ENCODE measurements at places on chromosomes 6 and 20.

- DNase-seq, result peak; percentile 71
Measured at GRCh38 chr6:108835218-108835850, 12.9 kb upstream of the ARMC2 start.

- no peak for DNase-seq
Measured at GRCh38 chr6:68778356-68779020, 143.4 kb downstream of the ADGRB3 start.

- no peak for DNase-seq
Measured at GRCh38 chr20:20333866-20334265, 34.0 kb upstream of the INSM1 start.

DNA sequence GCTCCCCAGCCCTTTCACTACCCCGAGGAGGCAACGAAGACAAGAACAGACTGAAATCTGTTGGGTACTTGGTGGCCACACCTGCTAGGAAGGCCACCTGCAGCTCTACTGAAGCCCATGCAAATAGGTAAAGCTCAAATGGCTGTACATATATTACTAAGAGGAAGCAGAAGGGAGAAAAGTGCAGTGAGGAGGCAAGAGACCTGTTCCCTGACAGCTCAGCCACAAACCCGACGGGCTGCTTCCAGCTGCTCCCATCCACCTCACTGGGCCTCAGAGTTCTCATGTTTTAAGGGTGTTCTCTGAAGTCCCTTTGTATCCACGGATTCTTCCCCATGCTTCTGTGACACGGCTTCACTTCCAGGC is 24.6 kb downstream of the TRAM2 start:
- DNase-seq, result no peak

GRCh38 chr20:52166150-52166549 is 25.4 kb downstream of the ZFP64 start:
- DNase-seq, result no peak

DNA sequence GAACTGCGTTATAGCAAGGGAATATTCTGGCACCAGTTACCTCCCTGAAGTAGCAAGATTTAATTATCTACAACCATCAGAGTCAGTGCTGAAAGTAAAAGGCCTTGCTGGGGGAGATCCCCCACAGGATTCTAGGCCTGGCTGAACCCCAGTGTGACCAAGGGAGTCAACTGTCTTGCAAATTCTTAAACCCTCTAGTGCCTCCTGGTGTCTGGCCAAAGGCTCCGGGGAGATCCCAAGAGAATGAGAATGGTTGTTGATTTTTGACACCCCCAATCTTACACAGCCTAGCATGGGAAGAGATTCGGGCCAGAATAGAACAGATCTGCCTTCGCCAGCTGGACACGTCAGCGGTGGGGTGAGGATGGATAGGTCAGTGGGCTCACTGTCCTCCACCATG is 179.4 kb downstream of the ERMARD start:
- DNase-seq, result no peak

DNA sequence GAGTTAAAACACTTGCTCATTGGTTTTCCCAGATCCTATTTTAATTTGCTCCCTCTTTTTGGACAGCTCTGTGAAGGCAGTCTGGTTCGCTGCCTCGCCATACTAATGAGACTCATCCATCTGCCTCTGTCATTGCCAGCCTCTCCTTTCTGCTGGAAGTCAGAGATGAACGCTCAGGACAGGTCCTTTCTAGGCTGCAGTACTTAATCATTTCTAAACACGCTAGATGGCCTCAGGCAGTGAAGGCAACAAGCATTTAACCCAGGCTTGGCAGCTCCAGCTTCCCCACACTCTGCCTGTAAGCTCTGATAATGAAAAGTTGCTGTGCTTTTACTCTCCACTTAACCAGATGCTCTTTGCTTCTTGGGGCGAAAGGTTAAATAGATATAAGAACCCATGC is 286.7 kb upstream of the POU3F2 start:
- no peak for DNase-seq

GRCh38 chr6:107399935-107400334 is 59.4 kb downstream of the PDSS2 start:
- DNase-seq, result no peak

- DNase-seq, result no peak
Measured at GRCh38 chr6:11142296-11143027, 30.9 kb upstream of the ERVFRD-1 start.

DNA sequence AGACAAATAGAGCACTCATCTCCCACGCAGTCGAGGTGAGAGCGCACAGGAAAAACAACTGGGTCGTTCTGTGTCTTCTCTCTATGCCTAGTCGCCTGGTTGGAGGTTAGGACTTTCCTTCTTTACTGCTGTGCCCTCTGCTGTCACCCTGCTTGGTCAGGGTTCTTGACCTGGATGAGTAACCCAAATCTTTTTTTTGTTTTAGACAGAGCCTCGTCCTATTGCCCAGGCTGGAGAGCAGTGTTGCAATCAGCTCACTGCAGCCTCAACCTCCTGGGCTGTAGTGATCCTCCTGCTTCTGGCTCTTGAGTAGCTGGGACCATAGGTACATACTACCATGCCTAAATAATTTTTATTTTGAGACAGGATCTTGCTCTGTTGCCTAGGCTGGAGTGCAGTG is 24.5 kb downstream of the PRPF6 start:
- no peak for DNase-seq

DNA sequence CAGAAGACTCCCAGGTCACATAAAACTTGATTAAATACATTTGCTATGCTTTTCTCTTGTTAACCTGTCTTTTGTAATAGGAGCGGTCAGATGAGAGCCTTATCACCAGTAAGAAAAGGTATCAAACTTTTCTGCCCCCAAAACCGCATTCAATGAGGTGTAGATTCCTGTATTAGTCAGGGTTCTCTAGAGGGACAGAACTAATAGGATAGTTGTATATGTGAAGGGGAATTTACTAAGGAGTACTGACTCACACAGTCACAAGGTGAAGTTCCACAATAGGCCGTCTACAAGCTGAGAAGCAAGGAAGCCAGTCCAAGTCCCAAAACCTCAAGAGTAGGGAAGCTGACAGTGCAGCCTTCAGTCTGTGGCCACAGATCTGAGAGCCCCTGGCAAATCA is 32.7 kb downstream of the PTPRK start:
- DNase-seq, result no peak

- no peak for DNase-seq
Measured at GRCh38 chr20:53042521-53042920, 70.4 kb downstream of the TSHZ2 start.

- no peak for DNase-seq
Measured at GRCh38 chr20:11791835-11792567, 125.7 kb upstream of the BTBD3 start.

DNA sequence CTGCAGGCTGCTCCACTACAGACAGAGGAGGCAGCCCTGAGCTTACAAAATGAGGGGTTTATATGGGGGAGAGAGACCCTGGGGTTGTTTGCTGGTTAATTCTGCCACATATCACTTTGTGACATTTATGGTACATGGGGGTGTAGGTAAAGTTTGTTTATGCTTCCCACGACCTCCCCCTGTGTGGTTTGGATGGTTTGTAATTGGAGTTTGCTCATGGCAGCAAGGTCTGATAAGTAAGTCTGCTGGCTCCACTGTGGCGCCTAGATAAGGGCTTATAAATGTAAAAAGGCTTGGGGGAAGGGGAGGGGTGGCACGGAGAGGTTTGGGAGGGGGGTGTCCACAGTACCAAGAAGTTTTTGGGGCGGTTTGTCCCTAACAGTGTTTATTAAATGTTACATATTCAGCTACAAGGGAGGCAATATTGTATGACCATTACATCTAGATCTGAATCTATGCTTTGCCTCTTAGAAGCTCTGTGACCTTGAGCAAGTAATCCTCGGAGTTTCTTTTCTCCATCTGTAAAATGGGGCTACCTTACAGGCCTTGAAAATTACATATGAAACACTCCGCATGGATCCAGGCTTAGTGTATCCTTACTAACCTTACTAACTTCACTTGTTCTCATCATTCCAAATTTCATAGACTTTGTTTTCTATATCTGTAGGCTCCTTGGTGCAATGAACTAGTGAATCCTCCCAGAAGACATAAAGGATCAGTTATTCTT is 204.8 kb upstream of the NOX3 start:
- DNase-seq, result no peak

DNA sequence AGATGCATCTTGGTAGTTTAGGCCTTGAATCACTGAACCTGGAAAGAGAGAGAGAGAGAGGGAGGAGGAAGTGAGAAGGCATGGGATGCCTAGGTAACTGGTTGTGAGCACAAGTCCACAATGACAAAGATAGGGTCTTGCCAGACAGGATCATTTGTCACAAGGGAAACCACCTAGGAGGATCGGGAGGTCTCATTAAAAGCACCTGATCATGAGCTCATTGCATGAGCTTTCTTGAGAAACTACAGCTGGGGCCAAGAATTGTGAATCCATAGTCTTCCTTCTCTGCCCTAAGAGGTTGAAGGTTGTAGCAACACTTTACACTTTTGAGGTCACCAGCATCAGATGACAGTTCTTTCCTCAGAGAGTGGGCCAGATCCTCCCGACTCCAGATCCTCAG is 195.7 kb downstream of the CD83 start:
- DNase-seq, result no peak

- DNase-seq, result no peak
Measured at GRCh38 chr20:4181956-4182945, 166.9 kb upstream of the RNF24 start.
